AG08396 (cell line): ENCODE measurements at places on chromosomes 2 and 18.

- DNase-seq: no peak
Measured at GRCh38 chr18:2902327-2902726, 55.5 kb downstream of the EMILIN2 start.

GRCh38 chr2:179711375-179711774, 150.0 kb downstream of the ZNF385B start:
- no peak for DNase-seq

DNA sequence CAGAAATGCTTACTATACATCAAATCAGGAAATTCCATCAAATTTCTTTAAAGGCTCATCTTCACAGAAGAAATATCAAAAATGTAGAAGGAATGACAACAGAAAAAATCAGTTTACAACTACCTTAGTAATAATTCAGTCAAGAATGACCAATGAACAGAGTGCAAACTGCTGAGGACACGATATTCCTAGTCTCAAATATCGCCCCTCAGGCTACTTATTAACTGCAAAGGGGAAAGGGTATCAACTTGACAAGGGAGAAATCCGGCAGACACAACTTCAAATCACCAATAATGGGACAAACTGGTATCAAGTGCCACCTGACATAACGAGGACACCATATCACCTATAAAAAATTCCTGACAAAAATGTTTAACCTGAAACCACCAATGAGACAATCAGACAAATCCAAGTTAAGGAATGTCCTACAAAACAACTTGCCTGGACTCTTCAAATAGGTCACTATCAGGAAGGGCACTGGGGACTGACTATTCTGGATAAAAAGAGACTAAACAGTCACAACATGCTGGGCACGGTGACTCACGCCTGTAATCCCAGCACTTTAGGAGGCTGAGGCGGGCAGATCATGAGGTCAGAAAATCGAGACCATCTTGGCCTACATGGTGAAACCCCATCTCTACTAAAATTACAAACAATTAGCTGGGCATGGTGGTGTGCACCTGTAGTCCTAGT, 12.8 kb downstream of the COX7A2L start:
- no peak for DNase-seq

- DNase-seq: peak; percentile 82
Measured at GRCh38 chr18:48548011-48548771, 9.4 kb downstream of the CTIF start.

- no peak for DNase-seq
Measured at GRCh38 chr2:127644066-127645025, 1.6 kb upstream of the GPR17 start.

DNA sequence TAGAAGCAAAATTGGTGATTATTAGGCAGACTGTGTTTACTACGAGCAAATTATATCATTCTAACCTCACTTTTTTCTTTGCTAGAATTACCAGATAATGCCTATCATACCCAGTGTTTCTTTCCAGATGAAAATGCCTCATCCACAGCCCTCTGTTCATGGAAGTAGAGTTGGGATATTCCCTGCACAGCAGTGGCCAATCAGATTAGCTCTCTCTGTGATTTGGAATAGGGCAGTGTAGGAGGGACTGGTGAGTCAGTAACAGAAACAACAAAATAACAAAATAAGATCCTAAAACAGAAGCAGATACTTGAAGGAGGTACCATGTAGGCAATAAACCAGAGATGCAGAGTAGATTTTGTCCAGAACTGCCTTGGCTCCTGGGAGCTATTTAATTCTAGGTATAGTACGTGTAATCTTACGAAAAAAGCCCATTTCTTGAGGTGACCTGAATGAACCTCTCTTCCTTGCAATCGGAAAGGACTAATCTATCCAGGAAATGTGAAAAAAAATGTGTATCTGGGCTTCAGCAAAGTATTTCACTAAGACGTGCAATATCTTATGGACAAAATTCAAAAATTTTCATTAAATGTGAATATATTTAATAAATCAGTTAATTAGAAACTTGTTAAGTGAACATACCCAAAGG, 18.4 kb upstream of the TMEM17 start:
- DNase-seq: no peak

DNA sequence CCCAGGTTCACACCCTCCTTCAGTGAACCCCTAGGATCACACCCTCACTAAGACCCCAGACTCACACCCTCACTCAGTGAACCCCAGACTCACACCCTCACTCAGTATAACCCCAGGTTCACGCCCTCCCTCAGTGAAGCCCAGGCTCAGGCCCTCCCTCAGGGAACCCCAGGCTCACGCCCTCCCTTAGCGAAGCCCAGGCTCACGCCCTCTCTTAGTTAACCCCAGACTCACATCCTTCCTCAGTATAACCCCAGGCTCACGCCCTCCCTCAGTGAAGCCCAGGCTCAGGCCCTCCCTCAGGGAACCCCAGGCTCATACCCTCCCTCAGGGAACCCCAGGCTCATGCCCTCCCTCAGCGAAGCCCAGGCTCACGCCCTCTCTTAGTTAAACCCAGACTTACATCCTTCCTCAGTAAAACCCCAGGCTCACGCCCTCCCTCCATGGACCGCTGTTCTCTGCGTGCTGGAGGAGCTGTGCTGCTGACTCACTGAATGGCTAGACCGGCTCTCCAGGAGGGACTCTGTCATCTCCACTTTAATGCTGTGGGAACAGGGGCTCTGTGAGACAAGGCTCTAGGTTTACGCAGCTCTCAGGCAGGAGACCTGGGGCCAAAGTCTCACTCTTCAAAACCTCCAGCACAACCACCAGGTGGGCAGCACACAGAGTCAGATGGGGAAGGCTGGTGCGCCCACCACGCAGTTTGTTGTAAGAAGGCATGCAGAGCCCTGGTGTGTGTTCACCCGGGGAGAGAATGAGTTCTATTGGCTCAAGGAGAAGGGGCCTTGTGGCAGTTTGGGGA, 506.9 kb upstream of the MYT1L start:
- DNase-seq: no peak

GRCh38 chr18:48100651-48101165, 170.2 kb upstream of the SMAD2 start:
- DNase-seq: no peak

GRCh38 chr2:148914463-148914862, 39.4 kb downstream of the KIF5C start:
- no peak for DNase-seq

DNA sequence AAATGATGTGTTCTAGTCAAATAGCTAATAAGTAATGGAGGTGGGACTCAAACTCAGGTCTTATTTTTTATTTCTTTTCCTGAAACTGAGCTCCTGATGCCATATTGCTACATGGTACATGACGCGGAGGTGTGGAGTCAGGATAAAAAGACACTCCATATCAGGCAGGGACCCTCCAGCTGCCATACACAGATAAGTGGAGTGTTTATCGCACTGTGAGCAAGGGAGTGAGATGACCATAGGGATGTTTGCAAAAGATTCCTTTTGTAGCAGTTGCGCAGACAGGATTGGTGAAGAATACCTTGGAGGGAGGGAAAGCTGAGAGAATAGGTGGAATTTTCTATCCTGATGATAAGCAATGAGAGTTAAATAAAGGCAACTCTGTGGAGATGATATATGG, 657.2 kb downstream of the RNF144A start:
- DNase-seq: no peak

DNA sequence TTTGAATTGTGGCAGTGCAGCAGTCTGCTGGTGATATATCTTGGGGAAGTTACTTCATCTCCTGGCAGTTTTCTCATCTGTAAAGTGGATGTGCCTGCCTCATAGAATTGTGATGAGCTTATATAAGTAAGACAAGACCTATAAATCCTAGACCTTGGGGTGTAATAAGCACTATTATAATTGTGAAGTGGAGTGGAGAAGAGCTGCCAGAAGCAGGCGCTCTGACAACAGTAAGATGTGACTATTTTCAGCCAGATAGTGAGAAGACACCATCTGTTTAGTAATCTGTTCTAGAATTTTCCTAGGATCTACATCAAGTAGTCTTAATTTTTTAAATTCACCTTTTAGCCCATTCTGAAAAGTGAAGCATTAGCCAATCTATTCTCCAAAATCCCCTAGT, 85.6 kb upstream of the TSPYL6 start:
- DNase-seq: no peak

GRCh38 chr2:236642125-236642524, 72.5 kb downstream of the ACKR3 start:
- no peak for DNase-seq

DNA sequence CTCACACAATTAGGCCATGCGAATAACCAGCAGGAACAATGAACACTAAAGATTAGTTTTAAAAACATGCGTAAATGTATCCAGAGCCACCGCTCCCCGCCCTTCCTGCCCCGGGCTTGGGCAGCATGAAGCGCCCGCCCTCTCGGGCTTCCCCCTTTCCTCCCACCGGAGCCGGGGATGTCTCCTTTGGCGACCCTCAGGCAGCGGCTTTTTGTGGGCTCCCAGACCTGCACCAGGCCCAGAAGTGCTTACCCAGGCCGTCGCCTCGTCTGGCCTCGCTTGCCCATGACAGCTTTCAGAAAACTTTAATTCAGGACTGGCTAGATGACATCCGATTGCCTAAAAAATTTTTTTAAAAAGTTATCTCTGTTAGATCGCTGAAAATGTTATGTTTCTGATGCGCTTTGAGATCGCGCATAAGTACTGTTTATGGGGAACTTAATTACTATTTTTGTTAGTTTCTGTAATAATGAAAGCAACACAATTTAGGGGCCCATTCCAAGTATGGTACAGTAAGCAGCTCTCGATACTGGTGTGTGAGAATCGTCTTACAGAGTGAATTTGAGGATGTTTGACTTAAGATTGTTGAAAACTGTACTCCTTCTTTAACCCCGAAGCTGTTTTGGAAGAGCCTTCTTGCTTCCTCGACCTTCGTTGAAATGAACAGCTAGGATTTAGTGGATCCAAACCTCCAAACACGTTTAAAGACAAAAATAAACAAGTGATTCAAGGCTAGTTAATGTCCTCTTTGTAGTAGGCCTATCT, 1.1 kb downstream of the MAP3K20 start:
- DNase-seq: no peak

DNA sequence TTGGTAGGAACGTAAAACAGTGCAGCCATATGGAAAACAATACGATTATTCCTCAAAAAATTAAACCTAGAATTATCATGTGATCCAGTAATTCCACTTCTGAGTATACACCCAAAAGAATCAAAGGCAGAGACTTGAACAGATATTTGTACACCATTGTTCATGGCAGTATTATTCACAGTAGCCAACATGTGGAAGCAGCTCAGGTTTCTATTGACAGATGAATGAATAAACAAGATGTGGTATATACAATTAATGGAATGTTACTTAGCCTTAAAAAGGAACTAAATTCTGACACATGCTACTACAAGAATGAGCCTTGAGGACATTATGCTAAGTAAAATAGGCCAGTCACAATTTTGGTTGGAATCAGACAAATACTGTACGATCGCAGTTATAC, 14.2 kb upstream of the RTTN start:
- no peak for DNase-seq
